ENCODE measurements at places on chromosomes 5 and 9.

DNA sequence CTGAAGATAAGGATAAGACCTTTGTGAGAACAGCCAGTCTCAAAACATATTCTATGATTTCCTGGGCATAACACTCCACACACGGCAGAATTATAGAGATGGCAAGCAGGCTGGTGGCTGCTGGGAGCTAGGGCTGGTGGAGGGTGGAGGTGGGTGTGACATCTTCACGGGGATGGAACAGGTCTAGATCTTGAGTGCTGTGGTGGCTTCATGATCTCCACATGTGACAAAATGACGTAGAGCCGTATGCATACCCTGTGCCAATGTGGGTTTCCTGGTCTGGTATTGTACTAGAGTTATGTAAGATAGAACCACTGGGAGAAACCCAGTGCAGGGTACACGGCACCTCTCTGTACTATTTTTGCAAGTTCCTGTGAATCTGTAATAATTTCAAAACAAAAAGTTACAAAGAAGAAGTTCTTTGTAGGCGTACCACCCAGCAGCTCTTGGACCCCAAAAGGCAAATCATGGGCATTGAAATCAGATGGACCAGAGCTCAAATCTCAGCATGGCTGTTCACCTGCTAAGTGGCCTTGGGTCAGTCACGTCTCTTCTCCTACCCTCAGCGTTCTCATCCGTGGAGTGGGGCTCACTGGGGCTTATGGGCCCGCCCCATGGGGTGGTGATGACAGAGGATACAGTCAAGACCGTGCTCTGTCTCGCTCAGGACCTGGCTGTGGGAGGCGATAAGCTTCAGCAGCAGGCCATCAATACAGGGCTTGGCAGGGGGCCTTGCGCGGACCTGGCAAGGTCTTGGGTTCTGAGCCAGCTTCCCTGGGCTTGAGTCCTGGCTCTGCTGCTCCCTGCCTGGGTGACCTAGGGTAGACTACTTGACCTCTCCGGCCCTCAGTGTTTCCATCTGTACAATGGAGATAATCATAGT is 74.7 kb upstream of the UNC5A start:
- no peak for DNase-seq

DNA sequence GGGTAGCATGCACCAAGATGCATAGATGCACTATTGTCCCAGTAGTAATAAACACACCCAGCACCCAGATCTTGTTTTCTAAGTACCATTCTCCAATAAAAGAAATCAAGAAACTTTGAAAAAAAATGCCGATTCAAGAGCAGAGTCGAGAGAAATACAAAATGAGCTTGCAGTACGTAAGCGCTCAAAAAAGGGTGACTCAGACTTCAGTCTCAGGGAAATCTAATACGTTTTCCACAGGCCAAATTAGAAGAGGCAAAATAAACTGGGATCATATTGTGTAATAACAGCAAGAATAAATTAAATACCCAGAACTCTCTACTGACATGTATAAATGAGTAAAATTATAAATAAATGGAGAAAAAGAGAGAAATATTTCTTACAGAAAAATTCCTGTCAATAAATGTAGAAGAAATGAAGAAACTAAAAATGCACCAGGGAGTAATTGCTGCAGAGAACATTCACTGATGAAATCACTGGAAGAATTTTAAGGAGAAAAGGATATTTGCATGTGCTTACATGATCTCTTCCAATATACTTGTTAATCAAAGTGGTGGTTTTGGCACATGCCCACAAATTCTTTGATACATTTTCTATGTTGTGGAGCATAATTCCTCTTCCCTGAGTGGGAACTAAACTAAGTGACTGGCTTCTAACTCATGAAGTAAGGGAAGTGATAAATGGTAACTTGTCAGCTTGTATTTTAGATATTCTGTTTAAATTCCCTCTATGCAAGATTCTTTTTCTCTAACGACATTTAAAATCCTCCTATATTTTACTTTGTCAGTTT is 567.6 kb upstream of the ADAMTS16 start:
- no peak for DNase-seq

DNA sequence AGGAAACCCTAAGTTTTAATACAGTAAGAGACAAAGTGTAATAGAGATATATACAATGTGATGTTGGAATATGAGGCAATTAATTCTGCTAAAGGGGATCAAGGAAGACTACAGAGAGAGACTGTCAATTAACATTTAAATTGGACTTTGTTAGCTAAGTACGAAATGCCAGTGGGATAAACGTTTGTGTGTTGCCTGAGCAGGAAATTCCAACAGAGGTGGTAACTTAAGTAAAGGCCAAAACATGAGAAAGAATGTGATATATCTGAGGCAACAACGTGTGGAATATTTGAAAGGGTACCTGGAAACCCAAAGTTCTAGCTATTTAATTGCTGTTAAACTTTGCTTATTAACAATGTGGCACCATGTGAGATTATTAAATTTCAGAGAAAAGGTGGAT is 1666.9 kb upstream of the WWC1 start:
- no peak for DNase-seq

DNA sequence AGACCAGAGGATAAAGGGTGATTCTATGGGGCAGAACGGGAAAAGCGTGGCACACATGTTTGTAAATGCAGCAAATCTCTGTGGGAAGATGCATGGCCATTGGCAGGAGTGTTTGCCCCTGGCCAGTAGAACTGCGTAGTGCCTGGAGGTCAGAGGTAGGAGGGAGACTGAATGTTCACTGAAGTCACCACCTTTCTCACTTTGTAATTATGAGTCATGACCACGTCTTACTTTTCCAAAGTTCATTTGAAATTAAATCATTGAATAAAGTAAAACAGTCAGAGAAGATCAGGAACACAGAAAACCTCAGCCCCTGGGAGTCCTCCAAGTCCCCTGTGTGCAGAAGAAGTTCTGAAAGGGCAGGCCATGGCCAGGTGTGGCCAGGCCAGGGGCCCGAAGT is 4.6 kb downstream of the PTGES start:
- DNase-seq: no peak

DNA sequence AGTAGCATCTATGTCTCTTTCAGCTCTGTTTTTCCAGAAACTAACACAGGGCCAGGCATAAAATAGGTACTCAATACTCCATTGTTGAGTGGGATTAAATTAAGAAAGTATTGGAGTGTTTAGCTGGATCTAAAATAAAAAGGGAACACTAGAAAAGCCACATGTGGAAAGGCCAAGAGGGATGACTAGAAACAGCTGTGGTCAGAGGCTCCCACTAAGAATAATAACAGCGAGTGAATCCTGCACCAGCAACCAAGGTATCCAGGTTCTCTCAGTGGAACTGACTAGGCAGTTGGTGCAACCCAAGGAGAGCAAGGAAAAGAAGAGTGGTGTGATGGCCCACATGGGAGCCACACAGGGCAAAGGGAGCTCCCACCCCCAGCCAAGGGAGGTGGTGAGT is 31.5 kb upstream of the RGMB start:
- no peak for DNase-seq

- DNase-seq: no peak
These were observed 271.1 kb upstream of the KLF4 start for GRCh38 chr9:107760469-107761242.

- DNase-seq: no peak
These were observed 326.5 kb downstream of the SH3GL2 start for GRCh38 chr9:17905366-17905765.

DNA sequence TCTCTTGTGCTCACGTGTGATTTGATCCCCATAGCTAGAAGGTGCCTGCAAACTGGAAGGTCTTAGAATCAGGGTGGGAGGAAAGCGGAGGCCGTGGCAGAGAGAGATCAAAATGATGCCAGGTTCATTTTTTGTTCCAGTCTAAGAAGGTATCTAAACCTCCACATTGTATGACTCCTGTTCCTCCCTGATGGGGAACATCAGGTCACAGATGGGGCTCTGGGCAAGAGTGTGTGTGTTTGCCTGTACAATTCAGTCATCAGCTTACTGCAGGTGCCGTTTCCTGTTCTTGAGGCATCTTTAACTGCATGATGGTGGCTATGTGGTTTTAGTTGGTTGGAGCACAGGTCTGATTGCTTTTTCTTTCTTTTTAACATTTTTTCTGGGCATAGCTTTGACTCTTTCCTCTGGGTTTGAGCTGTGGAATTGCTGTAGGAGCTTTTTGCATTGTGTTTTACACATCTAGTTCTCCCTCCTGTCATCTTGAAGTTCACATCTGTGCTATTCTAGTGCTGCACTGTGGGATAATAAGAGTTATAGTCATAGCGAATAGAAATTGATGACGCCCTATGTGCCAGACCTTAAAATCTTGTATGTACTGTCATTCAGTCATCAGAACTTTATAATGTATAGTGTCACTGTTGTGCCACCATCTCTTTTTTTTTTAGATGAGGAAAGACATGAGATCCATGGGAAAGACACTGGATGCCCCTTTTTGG is 30.8 kb downstream of the ARHGAP26 start:
- DNase-seq: no peak

DNA sequence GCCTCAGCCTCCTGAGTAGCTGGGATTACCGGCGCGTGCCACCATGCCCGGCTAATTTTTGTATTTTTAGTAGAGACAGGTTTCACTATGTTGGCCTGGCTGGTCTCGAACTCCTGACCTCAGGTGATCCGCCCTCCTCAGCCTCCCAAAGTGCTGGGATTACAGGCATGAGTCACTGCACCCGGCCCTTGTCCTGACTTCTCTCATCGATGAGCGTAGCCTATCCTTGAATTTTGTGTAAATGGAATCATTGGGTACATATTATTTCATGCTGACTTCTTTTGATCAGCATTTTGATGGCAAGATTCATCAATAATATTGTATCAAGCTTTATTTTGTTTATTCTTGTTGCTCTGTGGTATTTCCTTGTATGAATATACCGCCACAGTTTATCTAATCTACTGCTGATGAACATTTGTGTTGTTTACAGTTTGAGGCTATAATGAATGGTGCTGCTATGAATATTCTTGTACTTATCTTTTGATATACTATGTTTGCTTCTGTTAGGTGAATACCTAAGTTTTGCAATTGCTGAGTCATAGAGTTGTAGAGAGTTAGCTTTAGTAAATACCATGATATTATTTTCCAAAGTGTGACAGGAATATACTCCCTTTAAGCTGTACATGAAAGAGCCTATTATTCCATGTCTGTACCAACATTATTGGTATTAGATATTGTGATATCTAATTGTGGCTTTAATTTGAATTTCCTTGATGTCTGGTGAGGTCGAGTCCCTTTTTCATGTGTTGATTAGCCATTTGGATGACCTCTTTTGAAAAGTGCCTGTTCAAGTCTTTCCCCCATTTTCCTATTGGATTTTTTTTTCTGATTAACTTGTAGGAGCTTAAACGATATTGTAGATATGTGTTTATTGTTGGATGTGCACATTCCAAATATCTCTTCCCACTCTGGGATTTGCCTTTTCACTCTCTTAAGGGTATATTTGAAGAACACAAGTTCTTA is 107.5 kb downstream of the RGS3 start:
- DNase-seq: no peak

DNA sequence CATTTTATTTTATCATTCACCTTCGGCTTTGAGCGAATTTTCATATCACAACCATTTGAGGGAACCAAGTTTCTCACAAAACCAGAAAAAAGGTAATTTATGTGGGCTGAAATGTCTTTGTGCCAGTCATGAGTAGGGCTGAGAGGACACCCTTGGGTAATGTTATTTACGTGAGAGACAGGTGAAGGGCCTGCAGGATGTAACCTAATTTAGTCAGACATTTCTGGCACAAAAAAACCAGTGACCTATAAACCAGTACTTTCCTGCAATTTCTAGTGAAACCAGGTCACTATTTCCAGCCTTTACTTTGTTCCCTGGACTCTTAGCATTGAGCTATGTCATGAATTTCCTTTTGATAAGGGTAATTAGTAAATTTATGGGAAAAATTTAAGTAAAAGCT is 17.2 kb upstream of the CCDC112 start:
- DNase-seq: no peak

DNA sequence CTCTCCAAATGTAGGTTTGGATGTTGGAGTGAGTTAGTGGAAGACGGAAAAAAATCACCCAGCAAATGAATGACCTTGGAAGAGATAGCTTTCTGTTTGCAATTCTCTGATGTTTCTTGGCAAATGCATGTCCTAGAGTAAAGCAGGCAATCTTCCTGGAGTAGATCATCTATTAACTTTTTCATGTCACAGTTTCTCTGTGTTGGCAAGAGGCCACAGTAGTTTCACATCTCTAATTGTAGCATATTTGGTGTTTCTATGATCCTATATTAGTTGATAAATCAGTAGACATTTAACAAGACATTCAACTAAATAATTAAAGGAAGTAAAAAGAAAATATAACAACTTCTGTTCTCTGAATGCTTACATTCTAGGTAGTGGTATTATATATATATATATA is 138.2 kb upstream of the MINAR2 start:
- DNase-seq: no peak

GRCh38 chr9:7433508-7434292 is 365.9 kb downstream of the DMAC1 start:
- no peak for DNase-seq

GRCh38 chr5:37988454-37989046 is 148.7 kb upstream of the GDNF start:
- no peak for DNase-seq

DNA sequence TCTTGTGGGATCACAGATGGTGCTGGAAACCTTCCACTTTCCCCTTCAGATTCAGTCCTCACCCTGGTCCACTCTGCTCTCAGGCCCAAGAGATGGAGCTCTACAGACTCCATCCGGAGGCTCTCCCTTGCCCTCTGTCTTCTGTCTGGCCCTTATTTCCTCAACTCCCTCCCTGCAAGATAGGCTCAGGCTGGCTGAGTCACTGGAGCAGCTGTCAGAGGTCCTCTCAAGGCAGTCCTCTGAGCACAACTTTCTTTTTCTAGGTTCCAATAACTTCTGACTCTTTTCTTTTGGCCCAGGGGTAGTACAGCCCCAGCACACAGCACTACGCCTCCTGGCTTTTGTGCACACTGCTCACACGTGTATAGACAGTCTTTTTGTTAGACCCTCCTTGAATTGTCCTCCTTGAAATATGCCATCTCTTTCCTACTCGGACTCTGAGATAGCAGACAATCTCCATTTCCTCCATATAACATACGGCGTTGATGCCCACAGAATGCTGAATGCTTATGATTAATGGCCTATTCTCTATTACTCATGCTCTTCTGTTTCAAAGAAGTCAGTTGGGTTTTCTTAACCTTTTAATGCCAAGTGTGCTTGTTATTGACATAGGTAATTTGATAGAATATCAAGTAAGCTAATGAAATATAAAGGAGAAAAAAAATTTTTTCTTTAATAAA is 193.1 kb downstream of the SLC12A2 start:
- DNase-seq: no peak

- DNase-seq: no peak
These were observed 195.6 kb upstream of the RAI14 start for GRCh38 chr5:34460496-34460895.

DNA sequence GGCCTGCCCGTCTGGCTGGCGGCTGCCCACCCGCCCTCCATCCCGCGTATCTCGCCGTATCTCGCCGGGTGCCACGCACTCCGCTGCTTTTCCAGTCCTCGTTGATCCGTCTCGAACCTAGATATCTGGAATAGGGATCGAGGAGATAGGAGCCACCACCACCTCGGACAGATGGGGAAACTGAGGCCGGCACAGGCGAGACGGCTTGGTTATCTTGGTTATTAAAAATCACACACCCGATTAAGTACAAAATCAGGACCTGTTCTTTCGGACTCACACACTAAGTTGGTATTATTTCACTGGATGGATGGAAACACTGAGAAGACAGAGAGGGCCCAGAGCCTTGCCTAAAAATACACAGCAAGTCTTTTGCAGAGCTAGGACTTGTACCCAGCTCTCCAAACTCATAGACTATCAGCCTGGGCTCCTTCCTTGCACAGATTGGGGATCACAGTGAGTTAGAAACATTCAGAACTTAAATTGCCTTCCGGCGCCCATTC is 678 bp downstream of the SLC26A2 start:
- DNase-seq: no peak

- DNase-seq: no peak
These were observed 35.8 kb upstream of the SPRY4 start for GRCh38 chr5:142360607-142361120.

Measured in NCI-H1436 treated with DMSO at 0.1 percent for 48 hours (cell line).